Daoy (cell line): ENCODE measurements at places on chromosomes 6 and 20. TPM values are rescaled to one million over a fixed set of nuclear protein-coding genes. Genes with fewer than 3 reads are reported as not detected.

- DNase-seq = no peak
These were observed 6.8 kb upstream of the KIAA1755 start for GRCh38 chr20:38267296-38267695.

GRCh38 chr6:75494290-75494689, 690 bp upstream of the FILIP1 start:
- DNase-seq = no peak

DNA sequence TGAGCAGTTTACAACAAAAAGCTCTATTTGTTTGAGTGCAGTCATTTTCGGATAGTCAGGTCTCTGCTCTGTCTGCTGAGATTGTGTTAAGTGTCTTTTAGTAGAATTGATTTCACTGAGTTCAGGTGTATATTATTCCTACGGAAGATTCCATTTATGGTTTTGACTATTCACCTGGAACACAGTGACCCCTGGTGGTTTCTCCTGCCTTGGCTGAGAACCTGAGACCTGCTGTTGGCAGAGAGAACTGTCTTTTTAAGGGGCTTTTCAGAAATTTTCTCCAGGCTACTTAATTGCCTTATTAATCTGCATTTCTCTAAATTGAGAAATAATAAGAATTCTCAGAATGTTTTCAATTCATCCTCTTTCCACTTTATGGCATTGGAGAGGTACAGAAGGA, 508.0 kb downstream of the TBC1D32 start:
- DNase-seq = no peak

GRCh38 chr6:165231581-165232561, 77.5 kb downstream of the C6orf118 start:
- DNase-seq = no peak

GRCh38 chr6:139852488-139853140, 478.2 kb upstream of the CITED2 start:
- DNase-seq = peak; percentile 68

GRCh38 chr6:147077251-147077650, 127.0 kb upstream of the STXBP5 start:
- DNase-seq = no peak

- DNase-seq = no peak
These were observed 801 bp downstream of the CCDC28A start for GRCh38 chr6:138774370-138774769.

DNA sequence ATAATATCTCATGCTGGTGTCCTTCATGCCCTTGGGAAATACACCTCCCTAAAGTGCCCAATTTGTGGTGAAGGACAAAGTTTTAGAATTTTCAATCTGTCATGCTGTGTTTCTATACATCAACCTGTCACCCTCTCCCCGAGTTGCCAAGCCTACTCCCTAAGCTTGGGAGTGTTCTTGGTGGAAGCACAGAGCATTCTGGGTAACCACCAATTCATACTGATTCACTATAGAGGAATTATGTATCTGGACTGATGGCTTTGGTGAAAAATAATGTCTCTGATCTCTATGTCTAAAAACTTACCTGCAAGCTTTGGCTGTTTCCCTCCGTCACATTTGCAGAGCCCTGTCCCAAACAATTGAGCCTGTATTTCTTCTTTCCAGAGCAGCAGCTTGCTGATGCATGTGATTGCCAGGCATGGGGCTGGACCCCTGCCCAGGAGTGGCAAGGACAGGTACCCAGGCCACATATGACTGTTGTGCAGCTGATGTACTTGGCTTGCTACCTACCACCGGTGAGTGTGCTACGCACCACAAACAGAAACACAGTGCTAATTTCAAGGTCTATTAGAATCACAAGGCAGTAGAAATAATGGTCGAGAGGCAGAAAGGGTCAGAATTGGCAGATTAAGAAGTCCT, 202.8 kb upstream of the CITED2 start:
- DNase-seq = no peak

- peak; percentile 63 for DNase-seq
These were observed 46.8 kb downstream of the PYGB start for GRCh38 chr20:25294459-25295385.

DNA sequence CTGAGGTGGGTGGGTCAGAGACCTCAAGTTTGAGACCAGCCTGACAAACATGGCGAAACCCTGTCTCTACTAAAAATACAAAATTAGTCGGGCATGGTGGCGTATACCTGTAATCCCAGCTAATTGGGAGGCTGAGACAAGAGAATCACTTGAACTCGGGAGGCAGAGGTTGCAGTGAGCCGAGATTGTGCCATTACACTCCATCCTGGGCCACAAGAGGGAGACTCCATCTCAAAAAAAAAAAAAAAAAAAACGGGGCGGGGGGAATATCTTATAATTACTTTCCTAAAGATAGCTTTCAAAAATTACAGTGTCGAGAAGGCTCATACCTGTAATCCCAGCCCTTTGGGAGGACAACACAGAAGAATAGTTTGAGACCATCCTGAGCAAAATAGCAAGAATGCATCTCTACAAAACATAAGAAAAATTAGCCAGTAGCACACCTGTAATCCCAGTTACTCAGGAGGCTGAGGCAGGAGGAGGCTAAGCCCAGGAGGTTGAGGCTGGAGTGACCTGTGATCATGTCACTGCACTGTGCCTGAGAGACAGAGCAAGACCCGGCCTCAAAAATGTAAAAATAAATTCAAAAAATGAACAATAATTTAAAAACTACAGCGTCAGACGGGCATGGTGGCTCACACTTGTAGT, 25.8 kb downstream of the CBFA2T2 start:
- DNase-seq = no peak

GRCh38 chr20:47735412-47736400, 49.6 kb downstream of the SULF2 start:
- DNase-seq = no peak

DNA sequence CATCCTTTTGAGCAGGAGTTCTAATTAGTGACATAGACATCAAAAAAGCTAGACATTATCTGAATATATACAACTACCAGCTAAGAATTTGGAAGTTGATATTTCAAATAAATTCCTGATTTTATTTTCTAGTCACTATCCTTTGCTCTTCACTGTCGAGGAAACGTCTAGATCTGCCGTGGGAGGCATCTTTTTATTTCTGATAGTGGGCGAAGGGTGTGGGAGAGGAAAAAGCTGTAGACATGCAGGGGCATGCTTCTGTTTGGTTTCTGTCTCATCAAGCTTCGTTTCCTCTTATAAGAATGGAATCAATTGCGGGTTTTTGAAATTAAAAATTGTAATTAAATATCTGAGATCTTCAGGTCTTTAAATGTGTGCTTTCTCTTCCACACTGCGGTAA, 16.2 kb upstream of the C6orf118 start:
- DNase-seq = no peak

DNA sequence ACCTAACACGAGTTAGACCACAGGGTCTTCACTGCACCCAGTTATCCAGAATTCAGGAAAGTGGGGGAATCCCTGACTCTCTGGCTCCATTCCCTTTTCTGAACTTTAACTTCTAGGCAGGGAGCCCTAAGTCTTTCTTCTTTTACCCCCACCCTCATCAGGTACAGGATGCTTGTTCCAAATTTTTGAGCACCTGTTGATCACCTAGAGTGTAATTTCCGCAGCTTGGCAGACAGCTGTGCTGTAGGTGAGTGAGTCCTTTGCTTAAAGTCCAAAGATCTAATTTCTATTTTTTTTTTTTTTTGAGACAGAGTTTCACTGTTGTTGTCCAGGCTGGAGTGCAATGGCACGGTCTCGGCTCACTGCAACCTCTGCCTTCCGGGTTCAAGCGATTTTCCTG, 89.5 kb upstream of the AKIRIN2 start:
- DNase-seq = no peak

- DNase-seq = no peak
These were observed 504.4 kb upstream of the NOX3 start for GRCh38 chr6:155959898-155960495.

- peak; percentile 54 for DNase-seq
These were observed 86.7 kb upstream of the STMND1 start for GRCh38 chr6:17015144-17015543.

The BMP6 gene
- 0.34 and 0.80 TPM in 2 replicates for total RNA-seq

The NFATC2 gene
- total RNA-seq = 0.18 and 0.40 TPM in 2 replicates

The DNAH8 gene
- under 0.01 TPM in 1 of 2 replicates, not detected in the other for total RNA-seq

The ERVFRD-1 gene
- not detected in 2 replicates for total RNA-seq

The PPP1R16B gene
- under 0.01 TPM in 1 of 2 replicates, not detected in the other for total RNA-seq
